ENCODE measurements at places on chromosomes 2 and 18. TPM values are rescaled to one million over a fixed set of nuclear protein-coding genes. Genes with fewer than 3 reads are reported as not detected.

GRCh38 chr2:162184359-162184758 lies 32.3 kb upstream of the GCG start:
- DNase-seq: no peak

DNA sequence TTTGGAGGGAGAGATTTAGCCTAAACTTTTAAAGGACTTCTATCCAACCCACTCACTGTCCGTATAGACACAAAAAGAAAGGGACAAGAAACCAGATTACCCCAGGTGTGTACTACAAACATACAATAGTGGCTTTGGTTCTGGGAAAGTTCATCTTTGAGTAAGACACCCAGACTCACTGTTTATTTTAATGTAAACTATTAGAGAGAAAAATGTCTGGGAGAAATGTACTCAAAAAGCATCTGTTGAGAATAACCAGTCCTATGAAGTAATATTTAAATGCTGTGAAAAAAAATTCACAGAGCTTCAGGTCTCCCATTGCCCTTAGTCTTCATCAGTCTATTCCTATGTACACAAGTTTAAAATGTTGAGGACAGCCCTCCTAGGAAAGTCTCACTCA lies 107.5 kb downstream of the SLC8A1 start:
- DNase-seq: no peak

DNA sequence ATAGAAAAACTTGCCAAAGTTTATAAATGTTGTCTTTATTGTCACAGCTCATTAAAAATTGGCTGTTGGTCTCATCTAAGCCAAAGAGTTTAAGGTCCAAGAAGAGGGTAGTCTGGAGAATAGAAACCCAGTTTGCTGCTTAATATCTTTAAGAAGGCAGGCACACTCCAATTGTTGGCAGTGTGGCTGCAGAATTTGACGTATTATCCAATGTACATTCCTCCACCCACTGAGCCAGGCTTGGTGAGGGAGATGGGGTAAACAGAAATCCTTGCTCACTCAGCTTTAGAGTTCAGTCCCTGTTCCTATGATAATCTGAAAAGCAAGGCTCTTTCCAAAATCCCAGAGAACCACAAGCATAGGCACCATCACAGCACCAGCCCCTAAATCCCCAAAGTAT lies 10.7 kb upstream of the ADD2 start:
- DNase-seq: no peak

GRCh38 chr18:36176711-36177110 lies 10.6 kb upstream of the MOCOS start:
- DNase-seq: no peak

The ANKRD44 gene
- total RNA-seq: 40.6 TPM

- DNase-seq: no peak
These were observed 275.3 kb downstream of the HRH4 start for GRCh38 chr18:24735624-24736231.

DNA sequence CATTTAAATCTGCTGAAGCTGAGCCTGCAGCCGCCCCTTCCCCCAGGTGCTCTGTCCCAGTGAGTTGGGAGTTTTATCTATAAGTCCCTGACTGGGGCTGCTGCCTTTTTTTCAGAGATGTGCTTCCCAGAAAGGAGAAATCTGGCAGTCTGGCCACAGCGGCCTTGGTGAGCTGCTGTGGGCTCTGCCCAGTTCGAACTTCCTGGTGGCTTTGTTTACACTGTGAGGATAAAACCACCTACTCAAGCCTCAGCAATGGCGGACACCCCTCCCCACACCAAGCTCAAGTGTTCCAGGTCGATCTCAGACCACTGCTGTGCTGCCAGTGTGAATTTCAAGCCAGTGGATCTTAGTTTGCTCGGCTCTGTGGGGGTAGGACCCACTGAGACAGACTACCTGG lies 97.3 kb downstream of the ACAA2 start:
- peak; percentile 10 for DNase-seq

The FNDC4 gene
- 13.4 TPM for total RNA-seq

DNA sequence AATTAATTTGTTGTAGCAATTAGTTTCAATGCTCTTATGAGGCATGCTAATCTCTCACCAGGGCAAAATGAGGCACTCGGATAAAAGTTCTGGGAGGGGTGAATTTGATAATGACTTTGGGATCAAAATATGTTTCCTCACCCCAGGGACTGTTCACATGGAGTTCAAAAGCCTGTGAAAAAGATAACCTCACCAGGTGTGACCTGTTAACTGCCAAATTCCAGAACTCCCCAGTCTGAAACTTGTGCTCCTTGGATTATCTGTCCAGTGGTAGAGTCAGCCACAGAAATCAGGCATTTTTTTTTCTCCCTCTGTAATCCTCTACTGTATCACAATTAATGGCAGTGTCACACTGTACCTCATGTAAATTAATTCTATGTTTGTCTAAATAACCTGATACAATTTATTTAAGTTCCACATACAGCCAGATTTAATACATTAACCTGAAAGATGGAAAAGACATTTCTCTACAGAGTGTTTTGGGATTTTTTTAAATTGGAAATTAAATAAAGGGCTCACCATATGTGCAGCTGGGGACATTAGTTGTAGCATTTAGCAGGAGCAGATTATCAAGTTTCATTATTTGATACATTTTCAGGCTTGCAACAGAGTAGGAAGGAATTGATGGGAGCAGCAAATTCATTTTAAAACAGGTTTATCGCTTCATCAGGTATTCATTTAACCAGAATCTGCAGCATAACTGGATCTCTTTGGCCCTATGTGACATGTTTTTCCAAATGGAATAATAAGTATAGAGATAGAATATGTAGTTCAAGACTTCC lies 191.2 kb downstream of the VWC2L start:
- no peak for DNase-seq

The MYO3B gene
- total RNA-seq: 0.23 TPM

The SNORC gene
- 7.7 TPM for total RNA-seq

The ACTG2 gene
- total RNA-seq: 2,669 TPM

GRCh38 chr2:85839461-85839860 lies 49.3 kb downstream of the ST3GAL5 start:
- no peak for DNase-seq

DNA sequence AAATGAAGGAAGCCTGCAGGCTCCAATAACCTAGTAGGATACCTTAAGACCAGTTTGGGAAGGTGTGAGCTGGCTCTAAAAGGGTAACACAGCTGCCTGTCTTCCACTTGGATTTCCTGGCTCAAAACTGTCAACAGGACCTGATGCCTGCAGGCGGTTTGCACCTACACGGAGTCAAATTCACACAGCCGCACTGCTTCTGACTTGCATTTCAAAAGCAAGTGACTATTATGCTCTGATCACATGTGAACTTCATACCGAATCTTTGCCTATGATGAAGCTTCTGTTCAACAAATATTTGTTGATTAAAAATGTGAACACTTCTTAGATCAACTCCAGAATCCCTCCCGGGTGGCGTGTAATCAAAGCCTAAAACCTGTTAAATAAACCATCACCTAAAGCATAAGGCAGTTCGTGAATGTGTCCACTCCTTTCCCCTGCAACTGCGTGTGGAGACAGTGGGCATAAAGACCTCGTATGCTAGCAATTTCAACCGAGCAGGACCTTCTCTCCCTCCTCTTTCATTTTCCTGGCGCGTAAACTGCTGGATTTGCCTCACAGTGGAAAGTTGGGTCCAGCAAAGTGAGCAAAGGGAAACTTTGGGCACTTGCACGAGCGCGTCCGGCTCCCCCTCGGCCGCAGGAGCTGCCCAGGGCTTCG lies 784 bp downstream of the CRACDL start:
- DNase-seq: no peak

The EFEMP1 gene
- total RNA-seq: 45.2 TPM

The UPP2 gene
- not detected for total RNA-seq

The ASPRV1 gene
- total RNA-seq: 1.1 TPM

The ADGRF3 gene
- 0.35 TPM for total RNA-seq

- DNase-seq: no peak
These were observed 61.2 kb downstream of the CTNNA2 start for GRCh38 chr2:79573895-79574674.

DNA sequence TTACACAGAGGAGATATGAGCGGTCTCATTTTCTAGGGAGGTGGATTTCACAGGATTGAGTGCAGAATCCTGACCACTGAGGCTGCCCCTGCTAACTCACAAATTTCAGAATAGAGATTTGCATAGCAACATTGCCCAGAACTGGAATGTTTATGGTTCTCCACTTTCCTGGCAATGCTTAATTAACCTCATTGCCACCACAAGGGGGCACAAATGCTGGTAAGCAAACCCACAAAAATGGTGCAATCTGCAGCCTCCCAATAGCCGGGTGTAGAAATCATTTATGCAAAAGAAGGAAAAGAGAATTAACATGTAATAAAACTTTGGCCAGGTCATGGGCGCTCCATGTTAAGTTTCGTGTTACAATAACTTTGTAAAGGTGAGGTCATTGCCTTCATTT lies 112.4 kb downstream of the CYRIA start:
- peak; percentile 24 for DNase-seq

DNA sequence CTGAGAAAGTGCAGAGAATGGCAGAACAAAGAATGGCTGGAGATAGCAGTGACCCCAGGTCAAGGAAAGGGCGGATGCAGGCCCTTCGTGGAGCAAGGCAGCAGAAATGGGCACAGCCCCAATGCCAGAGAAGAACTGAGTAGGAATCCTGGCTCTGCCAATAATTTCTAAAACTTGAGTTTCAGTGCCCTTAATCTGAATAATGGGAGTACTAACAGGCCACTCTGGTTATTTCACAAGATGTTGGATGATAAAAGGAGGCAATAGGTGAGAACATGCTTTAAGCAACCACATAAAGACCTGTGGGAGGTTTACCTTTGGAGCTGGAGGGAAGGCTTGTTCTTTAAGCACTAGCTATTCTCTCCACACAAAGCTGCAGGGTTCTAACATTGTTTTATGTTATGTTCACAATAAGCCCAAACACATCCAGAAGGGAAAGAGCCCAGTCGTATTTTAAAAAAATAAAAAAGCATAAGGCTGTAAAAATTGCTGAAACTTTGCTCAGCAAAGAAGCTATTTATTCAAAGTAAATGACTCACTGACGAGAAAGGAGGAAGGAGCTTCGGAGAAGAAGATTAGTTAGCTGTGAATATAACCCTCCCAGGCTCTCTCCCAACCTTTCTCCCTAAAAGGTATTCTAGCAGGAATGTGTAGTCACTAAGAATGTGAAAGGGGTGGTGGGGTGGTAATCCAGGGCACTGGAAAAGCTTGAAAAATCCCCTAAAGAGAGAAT lies 470.2 kb downstream of the TXNL1 start:
- DNase-seq: no peak

The SH3BP4 gene
- 51.7 TPM for total RNA-seq

DNA sequence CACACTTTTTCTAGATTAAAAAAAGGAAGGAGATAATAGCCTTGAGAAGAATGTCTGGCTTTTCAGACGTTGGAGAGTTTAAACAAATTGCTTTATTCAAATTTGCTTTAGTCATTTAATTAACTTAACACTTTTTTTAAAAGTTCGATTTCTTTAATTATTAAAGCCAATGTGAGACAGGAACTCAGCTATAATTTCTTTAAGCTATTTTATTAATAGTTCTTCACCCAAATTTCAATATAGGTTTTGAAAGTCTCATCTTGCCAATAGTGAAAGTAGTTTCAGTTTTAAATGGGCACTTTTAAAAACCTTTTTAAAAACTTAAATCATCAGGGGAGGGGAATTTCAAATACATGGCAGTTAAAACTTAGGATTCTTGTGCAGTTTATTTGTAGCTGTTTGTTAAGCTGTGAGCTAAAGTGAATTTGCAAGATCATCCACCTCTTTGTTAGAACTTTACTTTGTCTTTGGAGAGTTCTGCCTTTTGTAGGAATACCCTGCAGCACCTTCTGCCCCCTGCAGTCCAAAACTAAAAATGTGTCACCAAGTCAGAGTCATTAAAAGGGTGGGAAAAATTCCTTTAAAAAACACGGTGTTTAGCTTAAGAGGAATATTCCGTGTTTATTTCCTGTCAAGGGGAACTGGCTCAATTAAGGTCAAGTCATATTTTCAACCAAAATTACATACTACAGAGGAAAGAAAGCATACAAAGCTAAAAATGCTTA lies 4.6 kb downstream of the TGIF1 start:
- DNase-seq: peak; percentile 48

GRCh38 chr2:218017211-218018053 lies 14.6 kb upstream of the TNS1 start:
- DNase-seq: no peak

DNA sequence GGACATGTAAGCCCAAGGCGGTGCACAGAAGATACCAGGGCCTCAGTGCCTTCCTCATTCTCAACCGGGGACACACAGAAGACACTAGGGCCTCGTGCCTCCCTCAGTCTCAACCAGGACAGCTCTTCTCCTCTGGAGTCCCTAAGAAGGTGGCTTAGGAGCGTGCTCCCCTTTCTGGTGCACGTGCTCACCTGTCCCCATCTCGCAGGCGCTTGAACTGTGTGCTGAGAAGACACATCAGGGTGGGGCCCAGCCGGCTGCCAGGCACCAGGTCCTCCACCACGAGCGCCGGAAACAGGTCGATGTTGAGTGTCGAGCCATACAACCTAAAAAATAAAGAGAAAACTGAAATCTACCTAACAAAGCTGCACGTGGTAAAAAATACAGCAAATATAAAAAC lies 99.9 kb downstream of the PXDN start:
- DNase-seq: no peak

The KLHL30 gene
- total RNA-seq: 2.0 TPM

The PRKCE gene
- 20.8 TPM for total RNA-seq

The BABAM2 gene
- total RNA-seq: 47.3 TPM

The TMEM237 gene
- 13.5 TPM for total RNA-seq

GRCh38 chr2:160063271-160063670 lies 856 bp upstream of the PLA2R1 start:
- DNase-seq: no peak

GRCh38 chr18:13178976-13179375 lies 39.6 kb upstream of the LDLRAD4 start:
- DNase-seq: no peak

GRCh38 chr18:58106289-58107070 lies 62.5 kb downstream of the NEDD4L start:
- no peak for DNase-seq

DNA sequence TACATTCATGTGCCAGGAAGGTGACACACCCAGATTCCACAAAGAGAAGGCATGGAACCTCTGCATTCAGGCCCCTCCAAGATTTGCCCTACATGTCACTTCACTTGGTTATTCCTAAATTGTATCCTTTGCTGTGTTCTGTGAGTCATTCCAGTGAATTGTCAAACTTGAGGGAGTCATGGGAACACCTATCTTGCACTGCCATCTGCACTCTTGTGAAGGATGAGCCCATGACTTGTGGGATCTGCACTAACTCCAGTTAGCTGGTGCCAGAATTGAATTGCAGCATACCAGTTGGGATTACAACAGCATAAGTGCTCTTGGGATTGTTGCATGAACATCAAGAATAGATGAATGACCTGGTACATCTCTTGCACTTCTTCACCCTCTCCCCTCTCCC lies 1288.0 kb upstream of the ZEB2 start:
- DNase-seq: no peak

DNA sequence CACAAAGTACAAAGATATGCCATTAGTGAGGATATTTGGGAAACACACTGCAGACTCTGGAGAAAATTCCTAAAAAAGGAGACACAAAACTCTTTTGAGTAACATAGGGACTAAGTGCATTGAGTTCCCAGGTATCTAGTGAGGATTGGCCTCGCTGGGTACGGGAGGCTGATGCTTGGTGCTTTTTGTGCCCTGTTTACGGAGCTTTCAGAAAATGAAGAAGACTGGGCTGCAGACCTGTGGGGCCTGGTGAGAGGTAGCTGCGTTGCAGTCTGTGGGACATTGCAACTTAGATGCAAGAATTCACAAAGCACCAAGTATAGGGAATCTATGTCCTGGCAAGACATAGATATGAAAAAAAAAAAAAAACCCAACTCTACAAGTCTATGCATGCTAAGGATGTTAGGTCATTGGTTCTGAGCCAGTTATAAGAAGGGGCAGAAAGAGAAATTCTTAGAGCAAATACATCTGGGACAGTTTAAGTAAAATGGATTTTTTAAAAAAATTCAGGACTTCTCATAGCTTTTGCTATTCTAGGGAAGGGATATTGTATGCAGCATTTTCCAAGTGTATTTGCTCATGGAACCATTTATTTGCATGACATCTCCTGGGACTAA lies 156.0 kb downstream of the SLC4A3 start:
- DNase-seq: no peak
